ENCODE measurements at places on chromosomes 3 and 15.

DNA sequence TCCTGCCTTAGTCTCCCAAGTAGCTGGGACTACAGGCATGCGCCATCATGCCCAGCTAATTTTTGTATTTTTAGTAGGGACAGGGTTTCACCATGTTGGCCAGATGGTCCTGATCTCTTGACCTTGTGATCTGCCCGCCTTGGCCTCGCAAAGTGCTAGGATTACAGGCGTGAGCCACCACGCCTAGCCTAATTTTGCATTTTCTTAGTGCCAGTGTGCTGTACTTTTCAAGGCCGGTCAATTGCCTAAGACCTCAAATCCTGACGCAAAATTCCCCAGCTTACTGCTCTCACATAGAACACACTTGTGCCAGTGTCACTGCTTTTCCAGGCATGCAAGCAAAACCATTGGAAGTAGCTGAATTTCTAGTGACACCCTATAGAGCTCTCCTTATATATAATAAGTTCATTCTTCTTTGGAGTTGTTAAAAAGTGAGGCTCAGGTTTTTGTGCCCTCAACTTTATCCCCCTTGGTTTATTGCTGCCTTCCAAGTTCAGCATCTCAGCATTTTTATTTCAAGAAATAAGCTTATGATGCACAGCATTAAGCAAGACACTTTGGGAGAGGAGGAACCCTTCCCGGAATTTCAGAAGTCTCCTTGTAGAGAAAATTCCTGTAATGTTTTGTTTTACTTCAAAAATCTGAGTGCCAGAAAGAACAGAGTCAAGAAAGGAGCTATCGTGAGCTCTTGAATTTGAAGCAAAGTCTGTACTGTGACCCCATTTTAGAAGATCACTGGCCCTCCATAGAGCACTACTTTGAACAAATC, 93.2 kb downstream of the FILIP1L start:
- no peak for DNase-seq

DNA sequence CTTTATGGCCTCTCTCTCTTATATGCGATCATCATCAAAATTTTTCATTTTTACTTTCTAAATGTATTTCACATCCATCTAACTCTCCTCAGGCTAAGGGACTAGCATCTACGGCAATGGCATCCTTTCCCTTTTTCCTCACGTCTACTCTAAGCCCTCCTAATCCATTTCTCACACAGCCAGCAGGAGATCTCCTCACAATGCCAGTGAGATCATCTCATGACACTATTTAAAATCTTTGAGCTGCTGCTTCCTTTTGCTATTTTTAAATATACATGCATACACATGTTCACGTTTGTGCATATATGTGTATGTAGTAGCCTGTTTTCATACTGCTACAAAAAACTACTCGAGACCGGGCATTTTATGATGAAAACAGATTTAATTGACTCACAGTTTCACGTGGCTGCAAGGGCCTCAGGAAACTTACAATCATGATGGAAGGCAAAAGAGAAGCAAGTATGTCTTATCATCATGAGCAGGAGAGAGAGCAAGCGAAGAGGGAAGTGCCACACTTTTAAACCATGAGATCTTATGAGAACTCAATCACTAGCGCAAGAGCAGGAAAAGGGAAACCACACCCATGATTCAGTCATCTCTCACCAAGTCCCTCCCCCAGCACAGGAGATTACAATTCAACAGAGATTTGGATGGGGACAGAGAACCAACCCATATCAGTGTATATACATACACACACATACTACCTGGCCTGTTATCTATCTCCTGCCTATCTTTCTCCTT, 599.2 kb upstream of the ROBO1 start:
- no peak for DNase-seq

- DNase-seq, result no peak
Measured at GRCh38 chr15:59828861-59829260, 139.7 kb upstream of the BNIP2 start.

GRCh38 chr3:60557122-60557521, 694.1 kb downstream of the FHIT start:
- no peak for DNase-seq

DNA sequence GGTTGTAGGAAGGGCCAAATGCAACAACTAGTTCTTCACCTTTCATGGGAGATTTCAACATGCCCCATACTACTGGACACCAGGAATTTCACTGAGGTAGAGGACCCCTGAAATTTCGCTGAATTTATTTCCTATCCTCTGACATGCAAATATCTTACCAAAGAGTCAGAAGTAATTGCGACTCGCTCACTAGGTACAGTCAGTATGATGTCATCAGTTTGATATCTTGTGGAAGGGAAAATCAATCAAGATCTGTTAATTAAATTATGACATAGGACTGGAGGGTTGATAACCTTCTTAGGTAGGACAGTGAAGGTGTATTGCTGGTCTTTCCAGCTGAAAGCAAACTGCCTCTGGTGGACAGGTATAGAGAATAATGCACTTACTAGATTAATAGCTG, 74.9 kb upstream of the TNIK start:
- DNase-seq, result no peak

GRCh38 chr15:57537488-57538264, 54.0 kb upstream of the MYZAP start:
- no peak for DNase-seq

DNA sequence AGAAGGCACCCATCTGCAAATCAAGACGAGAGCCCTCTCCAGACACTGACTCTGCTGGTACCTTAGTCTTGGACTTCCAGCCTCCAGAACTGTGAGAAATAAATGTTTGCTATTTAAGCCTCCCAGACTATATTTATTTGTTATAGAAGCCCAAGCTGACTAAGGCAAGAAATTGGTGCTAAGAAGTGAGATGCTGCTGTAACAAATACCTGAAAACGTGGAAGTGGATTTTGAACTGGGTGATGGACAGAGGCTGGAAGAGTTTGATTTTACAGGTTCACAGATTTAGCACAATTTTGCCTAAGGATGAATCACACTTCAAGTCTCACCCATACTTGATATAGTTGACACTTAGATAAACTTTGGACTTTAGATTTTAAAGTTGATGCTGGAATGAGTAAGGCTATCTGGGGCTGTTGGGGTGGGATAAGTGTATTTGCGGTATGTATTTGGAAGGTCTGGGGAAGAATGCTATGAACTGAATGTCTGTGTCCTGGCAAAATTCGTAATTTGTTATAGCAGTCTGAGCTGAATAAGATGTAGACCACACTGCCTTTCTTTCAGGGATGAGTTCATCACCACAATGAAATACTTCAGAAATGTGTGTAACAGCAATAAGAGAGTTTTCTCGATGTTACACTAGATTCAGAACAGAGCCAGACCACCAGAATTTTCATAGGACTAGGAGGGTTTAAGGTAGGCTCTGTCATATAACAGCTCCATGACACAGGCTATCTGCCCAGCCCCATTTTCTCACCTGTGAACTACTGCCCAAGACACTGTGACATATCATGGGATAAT, 120.5 kb upstream of the LMCD1 start:
- DNase-seq, result no peak

DNA sequence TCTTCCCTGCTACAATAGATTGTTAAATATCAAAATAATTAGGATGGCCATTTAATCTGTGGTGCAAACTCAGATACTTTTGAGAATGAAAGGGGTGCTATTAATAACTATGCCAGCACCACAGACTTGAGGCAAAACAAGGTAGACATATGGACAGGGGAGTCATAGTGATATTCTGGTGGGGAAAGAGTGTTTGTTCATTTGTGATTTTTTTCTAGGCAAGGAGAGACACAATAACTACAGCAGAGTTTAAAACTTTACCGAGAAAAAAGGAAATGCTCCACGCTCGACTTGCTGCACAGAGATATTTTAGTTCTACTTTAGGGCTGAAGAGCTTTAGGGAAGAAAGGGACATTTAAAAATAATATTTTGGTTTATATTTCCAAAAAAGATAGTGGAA, 611.2 kb upstream of the GRM7 start:
- DNase-seq, result no peak

GRCh38 chr3:197234947-197235914, 63.2 kb downstream of the DLG1 start:
- DNase-seq, result no peak

GRCh38 chr3:106317141-106318055, 448.6 kb upstream of the CBLB start:
- DNase-seq, result no peak

- no peak for DNase-seq
Measured at GRCh38 chr3:156605686-156606605, 51.0 kb upstream of the SSR3 start.

GRCh38 chr15:65833501-65834205, 35.6 kb upstream of the RAB11A start:
- no peak for DNase-seq

- DNase-seq, result no peak
Measured at GRCh38 chr3:141539431-141540187, 52.8 kb downstream of the RASA2 start.

DNA sequence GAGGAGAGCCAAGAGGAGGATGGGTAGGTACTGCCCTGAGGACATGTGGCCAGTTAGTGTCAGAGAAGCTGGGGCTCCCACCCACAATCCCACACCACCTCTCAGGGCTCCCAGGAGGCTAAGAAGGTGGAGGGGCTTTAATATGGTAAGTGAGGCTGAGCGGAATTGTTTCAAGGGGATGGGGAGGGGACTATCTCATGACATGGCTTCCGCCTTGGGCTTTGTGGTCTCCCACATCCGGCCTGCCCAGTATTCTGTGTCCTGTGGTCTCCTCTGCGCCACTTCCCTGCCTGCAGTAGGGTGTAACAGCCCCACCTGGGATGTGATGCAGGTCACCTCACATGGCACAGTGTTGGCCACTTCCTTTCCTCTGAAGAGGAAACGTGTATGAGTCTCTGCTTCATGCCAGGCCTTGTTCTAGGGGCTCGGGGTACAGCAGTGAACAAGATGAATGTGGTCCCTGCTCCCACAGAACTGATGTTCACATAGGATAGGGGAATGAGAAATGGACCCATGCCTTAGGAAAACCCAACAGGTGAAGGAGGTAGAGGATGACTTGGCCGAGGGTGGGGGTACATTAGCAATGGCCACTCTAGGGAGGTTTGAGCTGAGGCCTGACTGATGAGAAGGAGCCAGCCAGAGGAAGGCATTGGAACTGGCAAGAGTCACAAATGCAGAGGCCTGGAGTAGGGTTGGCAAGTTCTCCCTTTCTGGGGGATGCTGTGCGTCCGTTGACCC, 3.2 kb downstream of the NEIL1 start:
- DNase-seq, result no peak

- DNase-seq, result peak; percentile 15
Measured at GRCh38 chr3:151537726-151538125, 76.9 kb upstream of the IGSF10 start.

DNA sequence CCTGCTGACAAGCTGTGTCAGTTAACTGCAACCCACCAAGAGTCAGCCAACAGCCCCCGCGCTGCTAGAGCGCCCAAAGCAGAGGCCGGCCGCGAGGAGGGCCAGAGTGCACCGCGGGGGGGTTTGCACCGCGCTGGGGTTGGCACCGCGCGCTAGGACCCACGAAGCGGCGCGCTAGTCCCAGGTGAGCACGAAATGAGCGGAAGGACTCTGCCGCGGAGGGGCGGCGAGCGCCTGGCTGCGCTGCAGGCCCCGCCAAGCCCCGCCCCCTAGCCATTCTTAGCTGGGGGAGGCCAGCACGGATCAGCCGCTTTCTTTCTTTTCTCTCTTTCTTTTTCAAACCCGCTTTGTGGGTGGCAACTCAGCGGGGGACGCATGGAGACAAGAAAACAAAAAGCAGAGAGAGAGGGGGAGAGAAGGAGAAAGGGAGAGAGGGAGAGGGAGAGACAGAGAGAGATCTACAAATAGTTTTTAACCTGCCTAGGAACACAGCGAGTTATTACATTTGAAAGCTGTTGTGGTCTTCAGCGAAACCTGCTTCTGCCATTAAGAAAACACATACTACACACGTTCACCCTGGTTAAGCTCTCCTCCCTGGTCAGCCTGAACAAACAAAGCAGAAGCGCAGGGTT, 6.9 kb upstream of the FOXB1 start:
- no peak for DNase-seq

- DNase-seq, result peak; percentile 76
Measured at GRCh38 chr15:26082221-26083109, 219.3 kb upstream of the ATP10A start.

- DNase-seq, result no peak
Measured at GRCh38 chr3:58095603-58096138, 87.4 kb downstream of the FLNB start.

GRCh38 chr15:66153549-66154415, 99.8 kb downstream of the MEGF11 start:
- DNase-seq, result no peak

Data from non-pigmented ciliary epithelial cell (primary cell).